Activated T-cell treated with anti-CD3 and anti-CD28 coated beads for 24 hours (primary cell): ENCODE measurements at places on chromosomes 4 and X.
A peak's percentile ranks its signal among the peaks of the same experiment; 100 is the strongest.

DNA sequence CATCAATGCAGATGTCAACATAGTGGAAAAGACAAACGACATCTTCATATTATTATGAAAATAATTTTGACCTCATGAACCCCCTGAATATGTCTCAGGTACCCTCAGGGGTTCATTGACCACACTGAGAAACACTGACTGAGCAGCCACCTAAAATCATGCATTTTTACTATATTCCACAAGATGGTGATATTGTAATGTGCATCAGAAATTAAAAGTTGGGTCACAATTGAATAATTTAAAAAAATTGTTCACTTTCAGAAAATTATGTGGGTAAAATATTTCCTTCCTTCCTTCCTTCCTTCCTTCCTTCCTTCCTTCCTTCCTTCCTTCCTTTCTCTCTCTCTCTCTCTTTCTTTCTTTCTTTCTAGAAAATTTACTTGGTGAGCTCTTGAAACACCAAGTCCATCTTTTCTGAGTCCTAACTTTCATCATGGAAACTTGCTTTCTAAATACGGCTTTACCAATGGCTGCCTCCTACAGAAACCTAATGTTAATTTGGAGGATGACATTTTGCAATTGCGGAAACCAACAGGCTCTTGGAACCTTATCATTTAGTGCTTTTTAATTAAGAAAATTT, 103.6 kb downstream of the RTL3 start:
- DNase-seq: no peak

GRCh38 chr4:26938516-26938915, 77.9 kb downstream of the STIM2 start:
- no peak for DNase-seq

- DNase-seq: no peak
Observed at GRCh38 chrX:125532411-125533089, 212.9 kb downstream of the TEX13C start.

DNA sequence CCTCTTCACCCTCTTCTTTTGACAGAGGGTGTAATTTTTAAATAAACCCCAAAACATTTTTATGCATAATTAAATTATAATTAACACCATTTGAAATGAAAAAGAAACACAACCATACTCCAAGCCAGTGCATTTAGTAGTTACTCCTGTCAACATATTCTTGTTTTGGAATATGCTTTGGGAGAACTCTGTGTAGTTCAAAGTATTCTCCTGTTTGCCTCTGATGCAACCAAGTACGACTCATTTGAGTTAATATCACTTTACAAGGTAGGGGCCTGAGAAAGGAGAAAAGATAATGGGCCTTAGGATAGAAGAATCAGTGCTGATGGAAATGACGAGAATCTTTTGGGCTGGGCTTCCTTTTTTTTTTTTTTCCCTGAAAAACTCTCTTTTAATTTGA, 2.7 kb downstream of the PTPN13 start:
- no peak for DNase-seq

- DNase-seq: no peak
Observed at GRCh38 chr4:146567396-146567795, 45.7 kb upstream of the SLC10A7 start.

GRCh38 chr4:2592572-2592971, 56.1 kb downstream of the FAM193A start:
- no peak for DNase-seq

- no peak for DNase-seq
Observed at GRCh38 chrX:150421816-150422215, 58.7 kb downstream of the MAMLD1 start.

DNA sequence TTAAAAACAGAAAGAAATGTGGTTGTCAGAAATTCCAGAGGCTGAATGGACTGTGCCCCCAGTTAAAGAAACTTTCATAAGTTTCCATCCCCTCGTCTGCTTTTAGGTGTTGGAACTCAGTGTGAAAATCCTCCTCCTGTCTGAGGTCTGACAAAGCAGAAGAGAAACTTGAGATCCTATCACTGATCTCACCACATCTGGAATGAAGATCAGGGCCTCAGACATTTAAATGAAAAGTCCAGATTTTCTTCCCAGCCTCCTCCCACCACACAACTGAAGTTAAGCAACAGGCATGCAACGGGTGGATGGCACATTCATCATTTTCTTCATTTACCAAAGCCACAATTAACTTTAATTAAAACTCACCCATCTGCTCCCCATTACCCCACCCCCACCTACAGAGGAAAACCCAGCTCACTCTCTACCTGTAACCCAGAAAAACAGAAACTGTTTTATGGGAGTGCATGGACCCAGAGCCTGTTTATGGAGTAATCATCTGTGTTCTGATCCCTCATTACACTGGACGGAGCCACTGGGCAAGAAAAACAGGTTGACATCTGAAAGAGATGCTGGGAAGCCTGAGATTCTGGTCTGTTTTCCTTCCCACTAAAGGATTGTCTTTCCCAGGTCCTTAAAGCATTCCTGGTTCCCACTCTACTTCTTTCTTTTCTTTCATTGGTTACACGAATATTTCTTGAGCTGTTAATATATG, 58.1 kb upstream of the HOPX start:
- DNase-seq: no peak

- peak; percentile 47 for DNase-seq
Observed at GRCh38 chrX:39309018-39309635, 507.9 kb downstream of the MID1IP1 start.

DNA sequence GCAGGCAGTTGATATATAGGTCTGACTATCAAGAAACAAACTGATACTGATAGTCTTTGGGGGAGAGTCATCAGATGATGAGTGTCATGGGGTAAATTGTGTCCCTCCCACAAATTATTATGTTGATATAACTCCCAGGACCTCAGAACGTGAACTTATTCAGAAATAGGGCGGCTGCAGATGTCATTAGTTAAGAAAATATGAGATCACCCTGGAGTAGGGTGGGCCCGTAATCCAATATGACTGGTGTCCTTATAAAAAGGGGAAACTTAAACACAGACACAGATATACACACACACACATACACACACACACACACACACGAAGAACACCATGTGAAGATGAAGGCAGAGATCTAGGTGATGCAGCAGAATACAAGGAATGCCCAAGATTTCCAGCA, 32.7 kb upstream of the ARHGEF9 start:
- no peak for DNase-seq

- no peak for DNase-seq
Observed at GRCh38 chrX:107601326-107601725, 27.0 kb upstream of the PRPS1 start.

GRCh38 chr4:129322920-129323319, 227.0 kb downstream of the C4orf33 start:
- no peak for DNase-seq

GRCh38 chrX:150012647-150013381, 74.5 kb upstream of the EOLA2 start:
- DNase-seq: no peak

DNA sequence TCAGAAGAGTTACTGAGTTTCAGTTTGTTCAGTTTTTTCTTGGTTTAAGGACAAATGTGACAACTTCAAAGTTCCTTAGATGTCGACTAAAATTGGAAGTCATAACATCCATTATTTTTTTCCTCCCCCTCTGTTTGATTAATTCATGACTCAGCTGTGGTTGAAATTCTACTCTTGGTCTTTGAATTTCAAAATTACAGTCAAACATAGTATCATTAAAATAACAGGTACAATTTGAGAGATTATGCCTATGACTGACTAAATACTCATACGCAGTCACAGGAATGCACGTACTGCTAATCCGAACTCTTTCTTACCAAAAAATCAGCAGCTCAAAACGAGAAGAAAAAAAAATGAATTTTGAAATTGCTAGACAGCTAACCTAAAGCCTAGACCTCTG, 1434.8 kb downstream of the RAPGEF2 start:
- DNase-seq: no peak

GRCh38 chr4:45425135-45425534, 698.7 kb downstream of the GABRG1 start:
- no peak for DNase-seq

- DNase-seq: no peak
Observed at GRCh38 chr4:108636246-108636645, 14.2 kb upstream of the OSTC start.

DNA sequence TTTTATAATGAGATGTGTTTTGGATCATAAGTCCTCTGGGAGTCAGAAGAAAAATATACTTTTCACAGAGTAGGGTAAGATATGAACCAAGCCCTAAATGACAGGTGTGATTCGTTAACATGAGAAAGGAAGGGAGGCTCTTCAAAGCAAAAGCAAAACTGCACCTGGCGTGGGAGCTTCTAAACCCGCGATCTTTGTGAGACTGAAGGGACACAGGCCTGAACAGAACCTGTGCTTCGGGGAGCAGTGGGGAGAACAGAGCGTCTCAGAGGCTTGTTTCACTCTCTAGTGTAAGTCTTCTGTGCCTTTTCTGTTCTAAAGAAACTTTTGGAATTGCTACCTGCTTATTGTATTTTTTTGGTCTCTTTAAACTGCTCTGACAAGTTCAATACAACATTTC, 30.2 kb upstream of the CYP4V2 start:
- no peak for DNase-seq

DNA sequence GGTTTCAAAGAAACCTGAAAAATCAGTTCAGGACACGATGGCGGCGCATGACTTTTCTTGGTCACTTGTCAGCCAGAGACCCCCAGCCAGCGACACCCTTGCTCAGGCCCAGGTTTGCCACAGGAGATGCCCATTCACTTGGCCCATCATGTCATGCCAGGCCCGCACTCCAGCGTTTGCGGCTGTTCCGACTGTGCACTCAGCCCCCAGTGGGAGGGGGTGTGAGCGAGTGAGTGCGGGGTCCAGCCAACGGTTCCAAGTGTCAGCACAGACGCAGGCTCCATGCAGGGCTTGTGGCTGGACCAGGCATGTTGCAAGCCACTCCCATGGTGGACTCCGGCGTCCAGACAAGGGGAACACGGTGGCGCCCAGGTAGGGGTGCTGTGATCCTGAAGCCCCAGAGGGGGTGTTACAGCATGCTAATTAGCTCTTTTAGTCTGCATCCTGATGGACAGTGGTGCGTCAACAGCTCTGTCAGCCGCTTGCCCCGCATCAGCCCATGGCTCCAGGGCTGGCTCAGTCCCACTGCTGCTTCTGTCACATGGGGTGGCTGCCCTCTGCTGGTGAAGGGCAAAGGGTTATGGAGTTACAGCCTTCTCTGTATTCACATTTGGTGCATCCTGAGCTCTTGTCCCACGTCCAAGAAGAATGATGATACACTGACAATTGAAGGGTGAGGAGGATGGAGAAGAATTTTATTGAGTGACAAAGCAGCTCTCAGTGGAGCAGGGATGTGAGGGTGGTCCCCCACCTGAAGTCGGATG, 3.7 kb upstream of the MAEA start:
- no peak for DNase-seq

DNA sequence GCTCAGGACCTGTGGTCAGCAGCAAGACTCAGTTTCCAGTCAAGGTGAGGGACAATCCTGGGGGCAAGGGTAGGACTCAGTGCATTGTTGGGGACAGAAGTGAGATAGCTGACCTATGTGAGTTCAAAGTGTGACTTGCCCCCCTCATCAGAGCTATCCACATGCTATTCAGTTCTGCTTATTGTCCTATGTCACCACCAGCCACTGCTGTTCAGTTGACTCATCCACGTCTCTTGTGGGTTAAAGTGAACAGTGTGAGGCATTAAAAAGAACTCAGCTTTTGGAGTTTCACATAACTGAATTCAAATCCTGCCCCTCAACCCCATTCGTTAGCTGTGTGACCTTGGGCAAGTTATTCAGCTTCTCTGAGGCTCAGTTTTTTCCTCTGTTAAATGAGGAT, 4.4 kb upstream of the APLN start:
- DNase-seq: no peak

DNA sequence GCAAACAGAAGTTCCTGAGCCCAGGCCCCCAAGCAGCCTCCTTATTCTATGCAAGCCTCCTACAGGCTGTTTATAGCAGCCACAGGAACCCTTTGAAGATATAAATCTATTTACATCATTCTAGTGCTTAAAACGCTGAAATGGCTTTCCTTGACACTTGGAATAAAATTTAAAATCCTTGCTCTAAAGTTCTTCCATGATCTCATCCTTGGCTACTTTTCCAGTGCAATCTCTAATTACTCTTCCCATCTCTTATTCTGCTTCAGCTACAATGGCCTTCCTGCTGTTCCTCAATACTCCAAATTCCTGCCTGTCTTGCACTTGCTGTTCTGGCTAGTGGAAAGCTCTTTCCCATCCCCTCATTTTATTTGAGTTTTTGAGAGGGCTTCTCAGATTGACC, 634.2 kb upstream of the NR3C2 start:
- DNase-seq: no peak

DNA sequence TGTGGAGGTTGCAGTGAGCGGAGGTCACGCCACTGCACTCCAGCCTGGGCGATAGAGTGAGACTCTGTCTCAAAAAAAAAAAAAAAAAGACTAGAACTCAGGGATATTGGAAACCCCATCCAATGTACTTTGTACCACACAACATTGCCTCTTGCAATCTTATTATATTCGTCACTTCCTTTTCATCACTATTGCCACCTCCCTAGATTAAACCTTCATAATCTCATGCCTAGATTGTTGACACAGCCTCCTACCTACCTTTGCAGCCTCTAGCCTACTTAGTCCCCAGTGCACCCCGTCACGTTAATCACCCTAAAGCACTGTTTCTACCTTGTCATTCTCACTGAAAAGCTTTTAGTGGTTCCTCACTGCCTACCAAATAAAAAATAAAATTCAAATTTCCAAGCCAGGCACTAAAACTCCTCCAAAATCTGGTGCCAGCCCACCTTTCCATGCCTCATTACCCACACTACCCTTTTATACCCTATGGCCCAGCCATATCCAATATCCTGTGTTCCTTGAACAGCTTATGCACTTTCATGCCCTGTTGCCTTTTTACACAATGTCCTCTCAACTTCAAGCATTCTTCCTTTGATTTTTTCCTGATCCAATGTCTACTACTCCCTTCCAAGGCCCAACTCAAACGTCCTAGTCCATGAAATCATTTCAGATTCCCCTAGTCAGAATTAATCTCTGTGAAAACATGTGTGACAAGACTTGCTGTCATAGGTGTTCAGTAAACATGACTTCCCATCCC, 23.6 kb upstream of the GJB1 start:
- DNase-seq: no peak

- no peak for DNase-seq
Observed at GRCh38 chrX:20320461-20321159, 53.9 kb upstream of the RPS6KA3 start.

GRCh38 chr4:39498727-39499020, 28.6 kb downstream of the UGDH start:
- no peak for DNase-seq

DNA sequence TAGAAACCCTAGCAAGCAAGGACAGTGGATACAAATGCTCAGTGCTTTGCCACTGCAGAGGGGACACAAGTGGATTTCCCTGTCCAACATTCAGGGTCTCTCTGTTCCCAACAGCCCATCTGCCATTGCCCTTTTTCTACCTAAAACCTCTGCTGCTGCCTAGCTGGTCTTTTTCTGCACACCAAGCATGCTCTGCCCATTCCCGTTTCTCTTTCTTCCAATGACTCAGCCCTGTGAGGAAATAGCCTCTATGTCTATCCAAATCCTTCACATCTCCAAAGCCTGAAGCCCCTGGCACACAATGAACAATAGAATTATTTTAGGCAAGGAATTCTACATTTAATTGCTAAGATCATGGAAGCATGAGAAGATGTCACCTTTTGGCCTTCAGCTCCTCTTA, 5.7 kb upstream of the AMELX start:
- DNase-seq: no peak
